ENCODE measurements at places on chromosomes 12 and 14. TPM values are rescaled to one million over a fixed set of nuclear protein-coding genes. Genes with fewer than 3 reads are reported as not detected.

GRCh38 chr14:64910847-64911495 is 3.3 kb upstream of the CHURC1 start:
- DNase-seq: peak; percentile 54

DNA sequence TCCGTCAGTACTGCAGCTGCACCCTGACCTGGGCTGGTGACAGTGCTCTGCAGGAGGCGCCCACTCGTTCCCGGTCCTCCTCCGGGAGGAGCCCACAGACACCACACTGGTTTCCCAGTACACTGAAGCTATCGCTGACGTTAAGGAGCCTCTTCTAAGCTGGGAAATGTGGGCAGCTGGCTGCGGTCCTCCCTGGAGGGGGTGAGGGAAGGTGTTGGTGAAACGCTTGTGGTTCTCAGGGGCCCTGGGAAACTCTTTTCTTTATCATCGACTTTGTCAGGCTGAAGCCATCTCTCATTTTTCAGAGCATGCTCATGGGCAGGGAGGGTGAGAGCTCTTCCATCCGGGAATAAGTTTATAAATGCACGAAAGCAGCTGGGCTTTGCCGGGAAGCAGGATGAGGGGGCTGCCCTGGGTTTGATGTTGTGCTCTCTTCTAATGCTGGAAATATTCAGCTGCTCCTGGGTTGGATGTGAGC is 176.0 kb downstream of the CHST11 start:
- DNase-seq: no peak

GRCh38 chr12:26878661-26879119 is 45.7 kb upstream of the ITPR2 start:
- peak; percentile 73 for DNase-seq

GRCh38 chr12:46218322-46219095 is 50.3 kb downstream of the SLC38A1 start:
- DNase-seq: no peak

DNA sequence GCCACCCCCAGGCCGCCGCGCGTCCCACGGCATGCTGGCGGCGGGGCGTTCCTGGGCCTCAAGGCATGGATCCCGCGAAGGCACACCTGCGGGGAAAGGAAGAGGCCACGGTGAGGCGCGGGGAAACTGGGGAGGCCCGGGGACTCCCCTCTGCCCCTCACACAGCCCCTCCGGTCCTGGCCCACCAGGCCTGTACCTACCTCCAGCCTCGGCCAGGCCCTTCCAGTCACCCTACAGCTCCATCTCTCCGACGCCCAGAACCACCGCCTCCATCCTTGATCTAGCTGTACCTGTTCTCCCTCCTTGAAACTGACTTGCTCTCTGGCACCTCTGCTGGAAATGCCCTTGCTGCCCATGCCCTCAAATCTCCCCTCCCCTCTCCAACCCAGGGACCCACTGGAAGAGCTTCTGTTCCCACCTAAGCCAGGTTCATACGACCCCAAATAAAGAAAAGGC is 1.7 kb downstream of the ANKRD9 start:
- no peak for DNase-seq

- DNase-seq: no peak
These were observed 369.1 kb downstream of the NPAS3 start for GRCh38 chr14:33307691-33308251.

- DNase-seq: no peak
These were observed 206.4 kb downstream of the ERC1 start for GRCh38 chr12:1197264-1198018.

The KERA gene
- total RNA-seq: not detected

The YAF2 gene
- total RNA-seq: 81.7 TPM

The CSAD gene
- 19.2 TPM for total RNA-seq

The TMPRSS12 gene
- not detected for total RNA-seq

The RFX4 gene
- total RNA-seq: not detected

The VIPAS39 gene
- 39.0 TPM for total RNA-seq

The TAC3 gene
- total RNA-seq: not detected

The RIMKLB gene
- 0.89 TPM for total RNA-seq

All from Karpas-422 (cell line).